ENCODE measurements at places on chromosomes 12 and 14.
A peak's percentile ranks its signal among the peaks of the same experiment; 100 is the strongest.

GRCh38 chr12:51174501-51174900 is 1.6 kb upstream of the TFCP2 start:
- no peak for DNase-seq

- no peak for DNase-seq
Measured at GRCh38 chr12:123104809-123105208, 46.1 kb downstream of the PITPNM2 start.

- DNase-seq: peak; percentile 58
Measured at GRCh38 chr12:124566997-124567672, at the start of gene NCOR2. TSS of gene NCOR2 (minus strand) at chr12:124567612. CDS start at chr12:124495251, 72,361 bp downstream.

DNA sequence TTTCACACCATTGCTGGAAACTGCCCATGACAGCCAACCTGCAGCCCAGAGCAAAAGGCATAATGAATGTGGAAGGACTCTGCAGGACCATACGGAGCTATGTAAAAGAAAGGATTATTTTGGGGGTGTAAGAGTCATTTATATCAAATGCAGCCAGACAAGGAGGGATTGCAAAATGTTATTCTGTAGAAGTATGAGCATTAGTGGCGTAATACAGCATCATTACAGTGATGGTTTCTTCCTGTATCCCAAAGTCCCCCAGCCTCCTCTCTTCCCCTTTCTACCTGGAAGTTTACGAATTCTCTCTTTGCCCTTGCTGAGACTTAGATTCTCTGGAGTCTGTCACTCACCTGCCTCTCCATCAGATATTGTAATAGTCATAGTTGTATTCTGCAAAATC is 89.9 kb downstream of the BORCS5 start:
- DNase-seq: no peak

GRCh38 chr12:31203261-31203660 is 122.7 kb downstream of the SINHCAF start:
- no peak for DNase-seq

GRCh38 chr12:26298785-26299621 is 103.6 kb downstream of the SSPN start:
- peak; percentile 56 for DNase-seq

DNA sequence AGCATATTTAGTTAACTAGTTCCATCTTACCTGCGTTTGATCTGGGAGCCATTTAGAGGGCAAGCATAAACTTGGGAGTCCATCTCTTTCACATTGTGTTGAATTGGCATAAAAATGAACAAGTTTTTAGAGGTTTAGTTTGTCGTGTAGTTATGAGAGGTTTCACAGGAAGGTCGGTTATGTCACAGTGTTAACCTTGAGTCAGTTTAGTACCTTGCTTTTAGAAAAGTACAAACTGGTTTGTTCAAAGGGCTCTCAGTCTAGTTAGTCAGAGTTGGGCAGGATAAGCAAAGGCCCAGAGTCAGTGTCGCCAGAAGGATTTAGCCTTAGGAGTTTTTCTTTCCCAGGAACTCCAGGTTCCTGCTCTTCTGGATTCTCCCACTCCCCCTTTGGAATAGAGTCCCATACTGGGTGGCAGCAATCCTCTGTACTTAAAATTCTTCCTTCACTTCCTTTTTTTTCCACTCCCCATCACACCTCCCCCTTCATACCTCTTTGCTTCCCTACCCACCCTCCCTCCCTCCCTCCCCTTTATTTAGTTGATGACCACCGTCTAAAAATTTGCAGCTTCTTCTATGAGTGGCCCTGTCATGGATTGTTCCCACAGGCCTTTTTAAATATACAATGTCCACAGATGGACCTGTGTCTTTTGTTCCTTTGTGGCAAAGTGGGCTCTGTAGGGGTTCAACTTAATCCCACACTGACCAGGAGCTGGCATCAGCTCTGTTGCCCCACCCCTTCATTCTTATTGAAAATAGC is 12.1 kb downstream of the PCBP2 start:
- DNase-seq: no peak

- DNase-seq: no peak
Measured at GRCh38 chr12:123131879-123132402, 18.9 kb downstream of the PITPNM2 start.

DNA sequence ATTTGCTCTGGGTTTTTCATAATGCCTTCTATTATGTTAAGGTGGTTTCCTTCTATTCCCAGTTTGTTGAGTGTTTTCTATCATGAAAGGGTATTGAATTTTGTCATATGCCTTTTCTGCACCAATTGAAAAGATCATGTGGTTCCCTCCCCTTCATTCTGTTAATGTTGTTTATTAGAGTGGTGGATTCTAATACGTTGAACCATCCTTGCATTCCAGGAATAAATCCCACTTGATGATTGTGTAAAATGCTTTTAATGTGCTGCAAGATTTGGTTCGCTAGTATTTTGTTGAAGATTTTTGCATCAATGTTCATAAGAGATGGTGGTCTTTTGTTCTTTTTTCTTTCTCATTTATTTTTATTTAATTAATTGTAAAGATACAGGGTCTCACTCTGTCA is 55.2 kb downstream of the ATP23 start:
- DNase-seq: no peak

DNA sequence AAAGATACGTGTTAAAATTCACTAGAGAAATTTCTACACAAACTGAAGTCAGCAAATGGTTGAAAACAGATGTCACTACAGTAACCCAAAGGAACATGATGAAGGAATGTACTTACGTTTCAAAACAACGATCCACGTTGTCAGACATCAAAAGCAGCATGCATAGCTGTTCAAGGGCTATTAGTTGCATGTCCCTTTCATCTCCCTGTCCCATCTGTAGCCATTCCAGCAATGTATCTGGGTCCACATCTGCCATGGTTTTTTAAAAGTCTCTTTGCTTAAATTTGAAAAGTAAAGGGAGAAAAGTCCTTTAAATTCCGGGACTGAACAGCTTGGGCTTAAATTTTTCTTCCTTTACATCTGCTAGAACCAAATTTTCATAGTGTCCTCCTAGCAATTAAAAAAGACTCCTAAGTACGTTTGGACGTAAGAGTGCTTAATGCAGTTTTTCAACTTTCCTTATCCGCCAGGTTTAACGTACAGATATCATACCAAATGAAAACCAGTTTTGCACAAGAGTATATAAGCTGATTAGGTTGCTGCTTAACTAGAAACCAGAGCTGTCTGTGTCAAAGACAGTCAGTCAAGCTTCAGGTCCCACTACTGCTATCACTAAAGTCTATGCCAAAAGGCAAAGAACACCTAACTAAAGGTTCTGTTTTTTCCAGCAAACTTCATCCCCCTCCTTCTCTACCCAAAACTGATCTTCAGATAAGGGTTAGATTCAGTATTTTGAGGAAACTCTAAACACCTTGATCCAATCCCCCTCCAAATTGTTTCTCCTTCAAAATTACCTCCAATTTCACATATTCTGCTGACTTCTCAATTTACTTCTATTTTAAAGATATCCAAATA is 1.7 kb downstream of the HECTD1 start:
- no peak for DNase-seq

- DNase-seq: no peak
Measured at GRCh38 chr12:92603741-92604432, 98.9 kb upstream of the PLEKHG7 start.

- DNase-seq: no peak
Measured at GRCh38 chr12:81089412-81089811, 11.5 kb downstream of the ACSS3 start.

GRCh38 chr14:73715707-73716106 is 1.5 kb upstream of the PNMA1 start:
- no peak for DNase-seq

- DNase-seq: no peak
Measured at GRCh38 chr12:52010152-52010622, 3.4 kb downstream of the TAMALIN start.

GRCh38 chr12:27511031-27511722 is 12.8 kb upstream of the PPFIBP1 start:
- DNase-seq: no peak

DNA sequence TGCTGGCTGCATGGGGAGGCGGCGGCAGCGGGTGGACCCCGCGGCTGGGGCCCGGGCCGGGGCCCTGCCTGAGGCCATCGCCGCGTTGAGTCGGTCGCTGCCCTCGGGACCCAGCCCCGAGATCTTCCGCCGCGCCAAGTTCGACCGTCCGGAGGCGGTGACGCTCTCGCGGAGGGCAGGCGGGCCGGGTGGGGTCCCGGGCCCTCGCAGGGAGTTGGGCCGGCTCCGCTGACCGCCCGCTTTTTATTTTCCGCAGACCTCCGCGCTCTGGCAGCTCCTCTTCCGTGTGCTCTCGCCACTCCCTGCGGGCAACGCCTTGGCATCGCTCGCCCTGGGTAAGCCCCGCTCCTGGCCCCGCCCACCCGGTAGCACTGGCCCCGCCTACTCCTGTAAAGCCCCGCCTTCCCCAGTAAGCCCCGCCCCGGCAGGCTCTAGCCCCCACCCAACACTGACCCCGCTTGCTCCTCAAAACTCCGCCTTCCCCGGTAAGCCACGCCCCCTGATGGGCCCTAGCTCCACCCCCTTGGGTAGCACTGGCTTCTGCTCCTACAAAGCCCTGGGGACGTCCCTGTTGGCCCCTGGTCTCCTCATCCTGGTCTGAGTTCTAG is 424 bp downstream of the TEDC1 start:
- DNase-seq: peak; percentile 85

DNA sequence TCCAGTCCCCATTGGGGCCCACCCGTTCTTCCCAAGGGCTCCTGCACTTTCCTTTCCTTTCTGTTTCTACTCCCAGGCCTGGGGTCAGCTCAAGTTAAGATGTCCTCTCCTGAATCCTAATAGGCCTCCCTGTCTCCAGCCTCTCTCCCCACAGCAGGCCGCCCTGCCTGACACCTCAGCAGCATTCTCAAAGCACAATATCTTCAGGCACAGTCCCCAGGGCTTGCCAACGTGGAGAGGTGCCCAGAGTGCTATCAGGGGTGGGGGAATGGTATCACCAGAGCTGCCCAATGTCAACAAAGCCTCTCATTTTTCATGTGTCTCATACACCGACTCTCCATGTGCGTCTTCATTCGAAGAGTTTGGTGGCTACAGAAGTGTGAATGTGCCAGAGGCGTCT is 123.0 kb downstream of the FOXN3 start:
- no peak for DNase-seq

GRCh38 chr12:116544656-116545055 is 14.5 kb upstream of the MAP1LC3B2 start:
- no peak for DNase-seq

- DNase-seq: no peak
Measured at GRCh38 chr14:50783563-50783962, 47.4 kb downstream of the NIN start.

GRCh38 chr12:131032082-131032750 is 78.5 kb downstream of the ADGRD1 start:
- no peak for DNase-seq

DNA sequence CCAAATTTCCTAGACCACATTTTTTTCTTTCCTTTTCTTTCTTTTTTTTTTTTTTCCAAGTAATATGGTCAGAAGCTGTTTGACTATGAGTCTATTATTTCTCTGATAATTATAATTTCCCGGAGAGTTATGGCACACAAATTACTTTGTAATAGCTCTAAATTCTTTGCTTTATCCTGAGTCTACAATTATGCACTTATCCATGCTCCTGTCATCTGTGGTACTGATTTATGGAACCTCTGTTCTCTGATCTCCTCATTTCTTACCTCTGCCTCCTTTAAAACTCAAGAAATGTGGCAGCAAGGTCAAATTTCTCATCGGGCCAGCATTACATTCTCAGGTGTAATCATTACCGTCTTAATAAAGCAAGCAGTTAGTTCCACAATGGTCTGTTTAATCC is 282.1 kb downstream of the PAWR start:
- DNase-seq: no peak

GRCh38 chr14:76832503-76832988 is 6.3 kb downstream of the LRRC74A start:
- DNase-seq: no peak

DNA sequence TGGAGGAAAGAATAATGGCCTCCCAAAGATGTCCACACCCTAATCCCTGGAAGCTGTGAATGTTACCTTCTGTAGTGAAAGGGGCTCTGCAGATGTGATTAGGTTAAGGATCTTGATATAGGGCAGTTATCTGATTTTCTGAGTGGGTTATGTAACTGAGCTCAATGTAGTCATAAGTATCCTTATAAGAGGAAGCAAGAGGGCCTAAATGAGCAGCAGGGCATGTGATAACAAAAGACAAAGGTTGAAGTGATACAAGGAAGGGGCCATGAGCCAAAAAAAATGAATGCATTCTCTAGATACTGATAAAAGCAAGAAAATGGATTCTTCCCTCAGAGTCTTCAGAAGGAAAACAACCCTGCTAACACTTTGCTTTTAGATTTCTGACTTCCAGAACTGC is 78.8 kb downstream of the OSBPL8 start:
- no peak for DNase-seq

DNA sequence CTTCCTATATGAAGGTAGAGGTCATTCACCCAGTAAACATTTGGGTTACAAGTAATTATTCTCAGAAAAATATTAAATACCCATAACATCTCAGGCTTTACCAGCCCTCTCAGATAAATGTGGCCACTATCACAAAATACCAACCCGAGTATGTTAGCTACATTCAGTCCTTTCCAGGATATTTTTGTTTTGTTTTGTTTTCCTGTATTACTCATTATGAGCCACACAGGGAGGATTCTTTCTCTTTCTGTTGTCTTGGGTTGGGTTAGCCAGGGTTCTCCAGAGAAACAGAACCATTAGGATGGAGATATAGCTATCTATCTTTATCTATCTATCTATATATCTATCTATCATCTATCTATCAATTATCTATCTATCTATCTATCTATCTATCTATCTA is 947.6 kb upstream of the MDGA2 start:
- DNase-seq: no peak

- no peak for DNase-seq
Measured at GRCh38 chr14:21068521-21069387, 1.4 kb upstream of the ARHGEF40 start.

GRCh38 chr14:93153121-93153520 is 31.6 kb downstream of the MOAP1 start:
- no peak for DNase-seq

DNA sequence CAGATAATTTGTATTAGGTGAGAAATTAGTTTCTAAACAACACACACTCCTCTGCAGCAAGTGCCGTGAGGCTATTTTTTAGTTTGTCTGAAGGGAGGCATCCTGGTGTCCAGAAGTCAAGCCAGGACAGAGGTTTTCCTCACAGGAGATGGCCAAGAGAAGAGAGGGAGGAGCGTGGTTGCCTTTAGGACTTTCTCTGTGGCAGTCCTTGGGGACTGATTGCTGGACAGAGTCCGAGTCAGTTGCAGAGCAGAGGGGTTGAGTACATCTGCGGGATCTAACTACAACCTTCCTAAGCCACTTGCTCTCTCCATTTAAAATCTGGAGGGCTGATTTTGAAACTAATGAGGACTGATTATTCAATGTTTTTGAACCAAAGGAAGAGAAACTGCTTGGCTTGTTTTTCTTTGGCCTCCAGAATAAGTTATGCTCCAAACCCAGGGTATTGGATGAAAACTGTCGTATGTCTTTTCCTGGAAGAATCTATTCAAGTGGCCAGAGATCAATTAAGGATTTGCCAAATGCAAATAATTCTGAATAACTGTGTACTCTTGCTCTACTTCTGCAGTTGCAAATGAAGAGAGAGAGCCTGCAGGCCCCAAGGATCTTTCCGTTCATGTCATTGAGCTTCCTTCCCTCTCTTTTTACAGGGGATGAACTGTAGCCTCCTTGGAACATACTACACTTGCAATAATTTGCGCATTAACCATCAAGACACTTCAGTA is 1.2 kb downstream of the SLCO1C1 start:
- no peak for DNase-seq

- DNase-seq: no peak
Measured at GRCh38 chr12:87096082-87096585, 839.9 kb upstream of the MGAT4C start.

All from H54 (cell line).